GM23248 (cell line): ENCODE measurements at places on chromosomes 4 and X. TPM values are rescaled to one million over a fixed set of nuclear protein-coding genes. Genes with fewer than 3 reads are reported as not detected.

The H2BW2 gene
- not detected in 2 replicates for total RNA-seq

- no peak for DNase-seq
Measured at GRCh38 chrX:13599491-13599890, 30.1 kb downstream of the EGFL6 start.

- DNase-seq = no peak
Measured at GRCh38 chr4:1255699-1256098, 6.8 kb upstream of the CTBP1 start.

GRCh38 chr4:151581570-151581969, 172.6 kb downstream of the FHIP1A start:
- no peak for DNase-seq

DNA sequence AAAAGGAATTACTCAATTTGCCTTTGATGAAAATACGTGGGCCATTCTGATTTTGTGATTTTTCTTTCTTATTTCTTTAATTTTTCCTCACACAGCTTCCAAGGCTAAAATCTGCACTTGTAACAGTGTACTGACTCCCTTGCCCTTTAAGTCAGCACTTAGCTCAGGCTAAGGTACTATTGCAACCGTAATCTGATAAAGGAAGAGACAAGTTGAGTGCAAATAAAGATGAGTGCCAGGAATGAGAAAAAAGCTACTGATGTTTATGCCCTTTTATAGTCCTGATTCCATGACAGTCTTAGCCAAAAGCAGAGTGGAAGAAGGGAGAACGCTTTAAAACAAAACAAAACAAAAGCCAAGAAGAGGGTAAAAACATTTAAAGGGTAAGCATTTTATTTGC, 6.0 kb downstream of the DMD start:
- no peak for DNase-seq

The EDNRA gene
- 0.63 and 0.86 TPM in 2 replicates for total RNA-seq

The MANBA gene
- total RNA-seq = 20.5 and 23.4 TPM in 2 replicates

DNA sequence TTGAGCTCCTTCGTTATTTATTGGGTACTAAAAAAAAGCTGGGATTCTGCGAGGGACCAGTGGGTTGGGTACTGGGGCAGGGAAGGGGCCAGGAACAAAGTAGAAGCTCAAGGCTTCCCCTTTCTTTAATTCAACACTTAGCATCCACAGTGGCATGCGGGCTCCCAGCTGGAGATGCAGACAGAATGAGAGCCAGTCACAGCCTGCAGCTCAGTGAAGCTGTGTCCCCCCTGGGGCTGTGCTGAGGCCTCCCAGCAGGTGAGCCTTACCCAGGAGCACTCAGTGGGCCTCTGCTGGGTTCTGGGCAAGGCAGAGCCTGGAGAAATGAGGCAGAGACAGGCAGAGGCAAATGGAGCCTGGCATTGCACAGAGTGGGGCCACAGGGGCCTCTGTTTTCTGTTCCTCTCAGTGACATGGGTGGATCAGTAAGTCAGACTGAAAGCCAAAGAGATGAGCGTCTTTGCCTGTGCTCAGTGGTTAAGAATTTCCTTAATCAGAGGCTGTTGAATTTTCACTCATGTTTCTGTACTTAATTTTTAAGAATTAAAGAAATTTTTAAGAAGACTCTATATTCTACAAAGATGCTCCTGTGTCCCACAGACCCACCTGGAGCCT, 181.4 kb upstream of the RBPJ start:
- DNase-seq = peak; percentile 24

The CDX4 gene
- total RNA-seq = not detected in 2 replicates

DNA sequence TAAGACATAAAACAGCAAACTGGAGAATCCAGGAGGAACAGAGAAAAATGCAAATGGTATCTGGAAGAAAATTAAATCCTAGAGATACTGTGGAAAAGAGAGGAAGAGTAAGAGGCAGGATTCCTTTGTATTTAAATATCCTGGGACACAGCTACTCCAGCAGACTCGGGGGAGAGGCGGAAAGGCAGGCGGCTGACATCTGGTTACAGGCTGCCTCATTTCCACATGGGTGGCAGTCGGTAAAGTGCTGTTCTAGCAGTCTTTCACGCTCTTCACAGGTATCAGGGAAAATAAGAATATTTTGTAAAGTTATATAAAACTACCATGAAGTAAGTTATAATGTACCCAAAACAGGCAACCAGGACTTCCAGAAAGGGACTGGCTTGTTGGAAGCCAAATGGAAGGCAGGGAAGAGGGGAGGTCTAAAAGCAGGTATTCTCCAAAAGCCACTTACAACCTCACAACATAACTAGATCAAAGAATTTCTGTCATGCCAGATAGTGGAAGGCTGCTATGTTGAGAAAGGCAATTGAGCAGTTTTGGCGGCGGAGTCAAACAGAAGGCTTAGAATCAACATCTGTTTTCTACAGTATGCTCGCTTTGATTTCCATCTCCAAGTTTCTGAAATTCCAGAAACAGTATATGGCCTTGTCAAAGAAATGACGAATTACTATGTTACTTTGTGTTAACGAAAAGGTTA, 1.3 kb upstream of the TIGD2 start:
- DNase-seq = peak; percentile 12
